B cell (primary cell): ENCODE measurements at places on chromosomes 5 and 9.

GRCh38 chr5:134101686-134102439 lies 12.6 kb upstream of the TCF7 start:
- peak; percentile 82 for DNase-seq

DNA sequence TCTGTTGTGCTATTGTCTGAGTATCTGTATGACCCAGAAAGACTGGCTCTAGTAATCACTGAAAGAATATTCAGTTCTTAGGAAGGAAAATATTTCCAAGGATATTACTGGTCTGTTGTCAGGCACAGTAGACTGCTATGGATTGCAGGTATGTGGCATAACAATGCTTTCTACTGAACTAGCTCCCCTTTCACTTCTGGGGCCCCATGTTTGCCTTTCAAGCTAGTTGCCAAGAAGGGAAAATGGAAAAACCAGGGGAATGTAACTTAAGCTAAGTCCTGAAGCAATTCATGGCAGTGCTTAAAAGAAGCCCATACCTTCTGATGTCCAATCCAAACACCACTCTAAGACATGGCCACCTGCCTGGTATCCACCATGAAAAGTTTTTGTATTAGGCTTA lies 375.7 kb downstream of the GLIS3 start:
- no peak for DNase-seq

GRCh38 chr9:37574241-37574721 lies 1.9 kb downstream of the FBXO10 start:
- no peak for DNase-seq

- peak; percentile 4 for DNase-seq
Measured at GRCh38 chr9:100602342-100602801, 24.5 kb downstream of the CAVIN4 start.

GRCh38 chr9:70413464-70413798 lies 1.0 kb downstream of the KLF9 start:
- DNase-seq: no peak

DNA sequence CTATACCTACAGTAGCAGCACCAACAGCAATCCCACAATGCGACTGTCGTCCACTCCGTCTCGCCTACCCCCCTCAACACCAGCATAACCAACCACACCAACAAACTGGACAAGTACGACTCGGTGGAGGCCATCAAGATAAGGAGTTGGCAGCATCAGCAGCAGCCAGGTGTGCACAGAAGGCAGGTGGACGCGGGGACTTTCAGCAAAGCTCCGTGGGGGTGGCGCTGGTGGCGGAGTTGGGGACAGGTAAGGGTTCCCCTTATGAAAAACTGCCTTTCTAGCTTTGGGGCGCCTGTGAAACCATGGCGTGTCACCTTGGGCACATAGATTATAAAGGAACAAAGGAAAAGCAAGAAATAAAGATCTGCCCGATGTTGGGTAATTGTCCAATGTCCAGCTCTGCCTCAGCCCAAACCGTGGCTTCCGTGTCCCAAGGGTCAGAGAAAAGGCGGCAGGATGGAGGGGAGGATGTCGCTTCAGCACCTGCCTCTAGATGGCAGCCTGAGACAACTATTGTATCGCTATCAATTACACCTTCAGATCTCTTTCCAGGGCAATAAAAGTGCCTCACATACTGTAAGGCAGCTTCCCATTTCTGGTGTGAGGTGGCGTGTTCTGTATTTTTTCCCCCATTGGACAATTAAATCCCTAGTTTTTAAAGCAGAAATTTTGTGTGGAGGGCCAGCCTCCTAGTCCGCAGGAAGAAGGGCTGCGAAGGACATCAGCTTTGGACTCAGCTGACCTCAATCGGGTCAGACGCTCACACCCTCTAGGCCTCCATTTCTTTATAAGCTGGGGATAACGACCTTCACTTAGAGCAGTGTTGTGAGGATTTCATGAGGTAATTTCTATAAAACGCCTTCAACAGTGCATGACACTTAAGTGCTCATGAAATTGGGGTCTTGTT lies 58.8 kb downstream of the MTRR start:
- DNase-seq: peak; percentile 58

DNA sequence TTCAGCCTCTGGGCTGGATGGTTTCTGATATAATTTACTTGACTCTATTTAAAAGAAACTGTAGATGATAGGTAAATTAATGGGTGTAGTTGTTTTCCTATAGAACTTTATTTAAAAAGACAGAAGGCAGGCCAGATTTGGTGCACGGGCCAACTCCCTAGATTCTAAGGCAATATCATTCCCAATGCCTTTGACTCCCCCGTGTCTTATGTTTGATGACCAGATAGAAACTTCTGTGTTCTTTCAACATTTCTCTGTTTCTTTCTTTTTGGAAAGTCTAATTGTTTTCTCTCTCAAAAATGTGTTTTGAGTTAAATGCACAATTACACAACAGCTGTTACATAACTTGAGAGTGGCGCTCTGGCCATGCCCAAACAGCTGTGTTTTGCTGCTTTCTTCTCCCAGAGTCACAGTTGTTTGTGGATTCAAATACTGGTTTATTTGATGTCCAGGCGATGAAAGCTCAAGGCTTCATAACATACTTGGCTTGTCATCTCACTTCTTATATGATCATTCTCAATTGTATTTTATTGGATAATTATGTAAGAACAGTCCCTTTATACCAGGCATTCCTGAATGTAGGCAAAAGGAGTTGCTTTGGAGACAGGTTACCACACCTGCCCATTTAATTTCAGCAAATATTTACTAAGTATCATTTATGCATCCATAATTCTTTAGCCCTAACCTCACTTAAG lies 1.7 kb upstream of the ALDH1A1 start:
- DNase-seq: no peak

DNA sequence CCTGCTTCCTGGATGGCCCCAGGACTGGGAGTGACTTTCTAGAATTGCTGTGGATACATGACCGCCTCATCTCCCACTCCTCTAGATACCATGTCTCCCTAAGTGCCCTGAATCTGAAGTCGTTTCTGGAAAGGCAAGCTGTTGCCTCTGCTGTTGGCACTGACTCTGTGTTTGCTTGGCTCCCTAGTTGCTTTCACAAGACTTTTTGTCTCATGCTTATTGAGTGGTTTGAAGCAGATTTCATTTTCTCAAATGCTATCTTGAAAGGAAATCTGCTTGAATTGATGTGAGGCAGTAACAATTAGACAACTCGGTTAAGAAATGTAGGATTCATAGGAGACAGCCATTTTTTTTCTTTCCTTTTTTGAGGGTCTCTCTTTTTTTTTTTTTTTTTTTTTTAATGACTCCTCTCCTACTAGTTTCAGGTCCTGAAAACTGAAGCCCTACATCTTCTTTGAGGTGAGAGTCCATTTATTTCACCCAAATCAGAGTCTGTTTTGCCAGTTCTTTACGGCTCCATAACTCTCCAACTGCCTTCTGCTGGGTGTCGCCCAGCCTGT lies 65.9 kb downstream of the PRDM6 start:
- no peak for DNase-seq

- no peak for DNase-seq
Measured at GRCh38 chr5:151146061-151146460, 11.5 kb downstream of the ANXA6 start.
